ENCODE measurements at places on chromosomes 5 and 9. TPM values are rescaled to one million over a fixed set of nuclear protein-coding genes. Genes with fewer than 3 reads are reported as not detected.

Gene FOXD4
- 0.21 TPM for total RNA-seq

Gene CARD19
- total RNA-seq, result 75.9 TPM

Gene LCN1
- not detected for total RNA-seq

Gene TMEM252
- not detected for total RNA-seq

Gene LCN10
- total RNA-seq, result not detected

Gene CCDC180
- 0.49 TPM for total RNA-seq

Gene IFNK
- total RNA-seq, result not detected

Gene IRX1
- total RNA-seq, result 27.7 TPM

Gene STPG3
- total RNA-seq, result not detected

Gene CHMP5
- total RNA-seq, result 92.7 TPM

Gene ZNF883
- 5.9 TPM for total RNA-seq

Gene CEL
- total RNA-seq, result 1.5 TPM

Gene NCS1
- total RNA-seq, result 42.7 TPM

Gene SCGB3A2
- total RNA-seq, result not detected

Gene FBN2
- total RNA-seq, result 40.0 TPM

Gene PLAC8L1
- total RNA-seq, result not detected

Gene ISOC1
- total RNA-seq, result 23.9 TPM

Gene KIF3A
- total RNA-seq, result 5.1 TPM

Gene CD74
- 9.1 TPM for total RNA-seq

Gene SMIM27
- 7.0 TPM for total RNA-seq

Gene CDO1
- total RNA-seq, result not detected

Gene SOX30
- not detected for total RNA-seq

Gene RABGAP1
- total RNA-seq, result 15.2 TPM

Gene FAM169A
- 14.0 TPM for total RNA-seq

Gene GPX8
- 26.2 TPM for total RNA-seq

Gene PCDHGA2
- total RNA-seq, result 0.42 TPM

Gene SAPCD2
- total RNA-seq, result 31.6 TPM

Gene KCNMB1
- not detected for total RNA-seq

Gene TICAM2
- total RNA-seq, result 0.56 TPM

Gene GOLGA2
- total RNA-seq, result 56.6 TPM

Gene PTGS1
- 4.2 TPM for total RNA-seq

Gene NIPSNAP3A
- 18.7 TPM for total RNA-seq

Gene DRD1
- total RNA-seq, result not detected

Gene IL7R
- total RNA-seq, result 1.4 TPM

Gene SPATA6L
- total RNA-seq, result 0.23 TPM

Gene FUT7
- not detected for total RNA-seq

Gene OR13C5
- not detected for total RNA-seq

Gene ZNF483
- 2.3 TPM for total RNA-seq

Gene SMAD5
- 42.6 TPM for total RNA-seq

Gene TNC
- 58.9 TPM for total RNA-seq

Gene SLC36A2
- not detected for total RNA-seq

Gene ADCY2
- total RNA-seq, result not detected

Gene GMCL2
- not detected for total RNA-seq
